ENCODE measurements at places on chromosomes 5 and 9.

- DNase-seq: peak; percentile 43
Observed at GRCh38 chr5:40410231-40410861, 269.4 kb upstream of the PTGER4 start.

DNA sequence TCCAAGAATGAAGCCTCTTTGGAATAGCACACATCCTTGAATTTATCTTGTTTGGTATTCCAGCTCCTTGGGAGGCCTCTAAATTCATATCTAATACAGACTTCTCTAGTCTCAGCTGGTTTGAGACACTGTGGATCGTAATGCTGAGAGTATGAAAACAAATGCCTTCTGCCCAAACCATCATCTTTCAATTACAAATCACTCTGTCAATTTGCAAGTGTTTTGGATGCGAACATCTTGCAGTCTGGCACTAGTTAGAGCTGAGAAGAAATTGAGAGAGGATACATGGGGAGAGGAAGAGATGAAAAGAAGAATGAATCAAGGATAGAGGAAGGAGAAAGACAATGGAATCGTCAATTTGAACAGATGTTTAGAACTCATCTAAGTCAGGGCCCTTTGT is 342.6 kb downstream of the ASTN2 start:
- DNase-seq: no peak

- no peak for DNase-seq
Observed at GRCh38 chr5:100852988-100853449, 50.1 kb downstream of the ST8SIA4 start.

DNA sequence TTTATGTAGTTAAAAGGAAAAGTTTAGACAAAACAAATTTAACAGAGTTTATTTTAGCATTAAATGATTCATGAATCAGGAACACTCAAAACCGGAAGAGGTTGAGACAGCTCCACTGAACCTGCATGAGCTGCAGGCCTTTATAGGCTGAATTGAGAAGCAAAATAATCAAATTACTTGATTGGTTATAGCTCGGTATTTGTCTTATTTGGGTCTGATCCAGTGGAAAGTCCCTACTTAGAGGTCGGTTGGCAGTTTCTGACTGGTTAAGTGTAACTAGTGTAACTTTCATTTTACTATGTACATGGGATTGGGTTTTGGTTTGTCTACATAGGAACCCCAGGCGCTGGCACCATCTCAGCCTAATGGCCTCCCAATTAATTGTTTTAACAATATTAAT is 74.1 kb upstream of the PIK3R1 start:
- DNase-seq: no peak

- DNase-seq: no peak
Observed at GRCh38 chr5:113713051-113713450, 199.6 kb downstream of the YTHDC2 start.

GRCh38 chr9:129569502-129570449 is 51.1 kb downstream of the C9orf50 start:
- no peak for DNase-seq

DNA sequence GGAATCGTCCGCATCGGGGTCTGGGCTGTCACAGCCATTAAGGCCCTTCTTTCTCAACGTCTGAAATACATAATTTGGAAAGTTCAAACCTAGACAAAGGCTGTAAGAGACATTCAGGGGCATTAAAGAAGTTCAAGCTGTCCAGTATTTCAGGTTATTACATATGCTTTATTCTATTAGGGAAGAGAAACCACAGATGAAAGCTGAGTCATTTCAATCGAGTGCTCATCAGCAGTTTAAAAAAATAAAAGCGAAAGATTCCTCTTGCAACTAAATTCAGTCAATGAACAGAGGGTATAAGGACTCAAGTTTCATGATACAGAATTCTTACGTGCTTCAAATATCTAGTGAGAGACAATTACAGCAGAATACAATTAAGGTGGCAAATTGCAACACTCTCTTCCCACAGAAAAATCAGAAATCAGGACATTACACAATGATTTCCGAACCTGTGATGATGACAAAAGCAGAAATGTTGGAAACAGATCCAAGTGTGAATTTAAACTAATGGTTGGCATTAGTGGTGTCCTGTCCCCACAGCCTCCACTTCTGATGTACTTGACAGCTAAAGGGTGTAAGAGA is 121.6 kb downstream of the MEF2C start:
- DNase-seq: no peak

- no peak for DNase-seq
Observed at GRCh38 chr5:136740228-136740627, 374.9 kb upstream of the TRPC7 start.

GRCh38 chr5:148145916-148146315 is 22.4 kb upstream of the SPINK14 start:
- DNase-seq: no peak

- DNase-seq: no peak
Observed at GRCh38 chr5:92836855-92837755, 743.9 kb downstream of the NR2F1-AS1 start.

DNA sequence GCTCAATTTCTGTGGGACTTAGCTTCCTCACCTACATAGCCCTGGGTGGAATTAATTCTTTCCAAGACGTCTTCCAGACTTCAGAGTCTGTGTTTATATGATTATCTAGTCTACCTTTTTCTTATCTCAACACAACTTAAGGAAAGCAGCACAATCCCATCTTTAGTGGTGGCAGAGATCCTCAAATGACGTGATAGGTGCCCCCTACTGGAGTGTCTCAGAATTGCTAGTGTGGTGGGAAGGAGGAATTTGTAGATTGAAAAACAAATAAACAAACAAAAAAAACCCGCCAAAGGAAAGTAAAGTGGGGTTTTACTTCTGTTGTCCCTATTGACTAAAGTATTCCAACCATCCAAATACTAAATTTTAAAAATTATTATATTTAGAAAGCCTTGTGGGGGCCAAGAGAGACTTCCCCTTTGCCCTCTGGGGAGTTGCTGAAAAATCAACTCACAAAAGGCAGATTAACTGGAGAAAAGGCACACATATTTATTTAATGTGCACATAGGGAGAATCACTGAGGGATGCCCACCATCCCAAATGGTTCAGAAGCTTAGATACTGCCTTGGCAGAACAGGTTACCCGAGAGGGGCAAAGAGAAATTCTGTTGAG is 283.3 kb downstream of the TMEM167A start:
- no peak for DNase-seq

- DNase-seq: no peak
Observed at GRCh38 chr9:33151007-33151557, 16.1 kb downstream of the B4GALT1 start.

GRCh38 chr5:98954392-98955028 is 25.7 kb upstream of the CHD1 start:
- DNase-seq: no peak

DNA sequence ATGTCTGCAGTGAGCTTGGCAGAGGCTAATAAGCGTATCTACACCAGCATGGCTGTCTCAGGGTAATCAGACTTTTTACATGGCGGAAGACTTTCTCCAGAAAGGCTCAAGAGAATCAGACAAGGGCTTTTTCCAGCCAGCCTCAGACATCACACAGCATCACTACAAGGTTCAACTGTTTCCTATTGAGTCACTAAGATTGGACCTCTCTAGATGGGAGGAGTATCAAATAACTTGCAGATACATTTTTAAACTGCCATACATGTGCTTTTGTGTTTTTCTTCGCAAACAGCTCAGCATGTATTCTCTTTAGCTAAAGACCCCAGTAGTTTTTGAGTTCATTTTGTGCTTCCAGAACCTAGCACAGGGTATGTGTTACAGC is 22.9 kb upstream of the PIK3R1 start:
- DNase-seq: no peak

GRCh38 chr5:30100929-30101328 is 1092.6 kb upstream of the CDH6 start:
- no peak for DNase-seq

Data from stimulated activated CD4-positive, alpha-beta T cell treated with anti-CD3 and anti-CD28 coated beads, Interleukin-15, amount 100 ng/mL, for 1 hour (primary cell).